ENCODE measurements at places on chromosomes 6 and 20.

GRCh38 chr6:113052506-113052905 is 705.4 kb downstream of the RFPL4B start:
- DNase-seq: no peak

- no peak for DNase-seq
Measured at GRCh38 chr20:46694484-46694883, 5.2 kb upstream of the TP53RK start.

DNA sequence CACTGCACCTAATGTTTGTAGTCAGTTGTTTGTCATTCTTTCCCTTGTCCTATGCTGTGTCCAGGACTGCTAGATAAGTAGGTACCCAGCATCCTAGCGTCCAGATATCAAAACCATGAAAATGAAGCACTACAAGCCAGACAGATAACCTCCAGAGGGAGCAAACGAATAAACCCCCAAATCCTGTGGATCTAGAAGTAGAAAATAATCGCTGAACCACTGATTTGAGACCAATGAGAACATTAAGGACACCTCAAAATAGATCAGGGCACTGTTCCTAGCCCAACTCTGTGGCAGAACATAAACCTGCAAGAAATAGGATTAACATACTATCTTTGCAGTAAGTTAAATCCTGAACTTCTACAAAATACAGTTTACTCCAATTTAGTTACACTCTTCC is 1.1 kb upstream of the KLHL32 start:
- DNase-seq: no peak

- no peak for DNase-seq
Measured at GRCh38 chr6:35008858-35009257, 119.8 kb downstream of the ANKS1A start.

DNA sequence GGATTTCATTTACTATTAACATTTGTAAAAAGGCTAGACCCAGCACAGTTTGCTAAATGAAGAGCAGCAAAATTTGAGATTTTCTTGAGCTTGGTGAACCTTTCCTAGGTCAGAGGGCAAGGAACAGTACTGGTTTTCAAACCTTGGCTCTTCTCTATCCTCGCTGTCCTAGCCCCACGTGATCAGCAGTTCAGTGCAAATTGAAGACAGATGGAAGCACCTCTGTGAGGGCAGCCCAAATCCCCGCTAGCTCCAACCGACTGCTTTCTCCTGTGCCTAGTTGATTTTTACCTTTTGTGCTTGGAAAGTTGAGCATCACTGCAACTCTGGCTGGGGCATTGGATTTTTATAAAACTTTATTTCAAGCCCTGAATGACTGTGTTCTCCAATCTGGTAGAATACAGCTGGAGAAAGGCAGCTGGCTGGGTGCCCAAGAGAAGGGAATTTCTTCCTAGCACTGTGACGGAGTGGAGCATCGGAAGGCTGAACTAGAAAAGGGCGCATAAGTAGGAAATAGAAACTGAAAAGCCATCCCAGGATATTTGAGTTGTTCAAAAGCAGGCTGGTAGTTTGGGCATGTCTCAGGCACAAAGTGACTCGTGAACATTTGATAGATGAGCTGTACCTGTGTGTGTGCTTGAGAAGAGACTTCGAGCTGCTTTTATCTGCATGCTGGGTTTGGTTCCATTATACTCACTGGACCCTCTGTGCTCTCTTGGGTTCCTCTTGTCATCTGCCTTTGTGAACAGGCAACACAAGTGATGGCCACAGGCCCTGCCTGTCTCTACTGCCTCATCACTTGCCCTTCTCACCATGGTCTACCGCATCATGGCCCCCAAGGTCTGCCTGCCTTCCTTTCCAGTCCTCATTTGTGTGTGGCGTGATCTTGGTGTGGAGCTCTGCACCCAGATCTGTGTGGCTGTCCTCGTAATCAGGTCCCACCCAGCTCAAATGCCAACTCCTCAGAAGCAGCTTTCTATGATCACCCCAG is 2.3 kb downstream of the RNF114 start:
- no peak for DNase-seq

DNA sequence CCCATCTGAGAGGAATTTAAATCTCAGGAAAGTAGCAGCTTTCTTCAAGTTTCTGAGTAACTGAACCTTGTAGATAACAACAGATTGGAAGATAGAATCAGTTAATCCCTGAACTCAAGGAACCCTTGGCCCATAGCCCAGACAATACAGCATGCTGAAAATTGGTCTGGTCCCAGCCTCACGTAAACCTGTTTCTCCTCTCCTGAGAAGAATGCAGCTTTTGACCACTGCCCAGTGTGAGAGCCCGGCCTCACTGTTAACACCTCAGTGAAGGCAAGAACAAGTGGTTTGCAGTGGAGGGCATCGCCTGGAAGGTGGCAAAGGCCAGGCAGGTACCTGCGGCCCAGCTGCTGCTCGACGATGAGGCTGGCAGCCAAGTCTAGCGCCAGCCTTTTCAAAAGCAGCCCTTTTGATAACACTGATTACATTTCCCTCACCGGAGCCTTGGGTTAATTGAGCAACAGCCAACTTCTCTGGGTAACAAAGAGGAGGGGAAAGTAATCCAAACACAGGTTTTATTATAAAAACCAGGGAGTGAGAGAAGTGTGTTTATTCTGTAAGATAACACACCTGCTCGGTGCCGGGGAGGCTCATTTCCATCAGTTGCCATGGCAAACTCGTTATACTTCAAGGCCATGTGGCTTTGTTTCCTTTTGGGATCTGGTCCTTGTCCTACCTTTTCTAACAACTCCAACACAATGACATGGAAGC is 54.0 kb downstream of the TRAF3IP2 start:
- DNase-seq: no peak

DNA sequence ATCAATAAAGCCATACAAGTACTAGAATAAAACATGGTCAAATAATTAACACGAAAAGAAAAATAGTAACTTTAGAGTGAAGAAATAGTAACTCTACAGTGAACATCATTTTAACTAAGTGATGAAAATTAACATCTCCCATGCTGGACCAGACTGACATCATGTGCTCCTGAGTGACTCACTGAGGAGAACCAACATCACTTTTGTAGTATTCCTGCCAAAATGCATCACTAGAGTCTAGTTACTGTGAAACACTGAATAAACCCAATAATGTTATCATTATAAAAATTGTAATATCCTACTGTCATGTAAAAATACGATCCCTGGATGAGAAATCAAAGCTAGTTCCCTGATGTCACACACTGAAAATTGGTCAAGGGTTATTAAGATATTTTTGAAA is 361.3 kb downstream of the CD109 start:
- no peak for DNase-seq

GRCh38 chr20:39039261-39039660 is 77.1 kb downstream of the DHX35 start:
- DNase-seq: no peak

DNA sequence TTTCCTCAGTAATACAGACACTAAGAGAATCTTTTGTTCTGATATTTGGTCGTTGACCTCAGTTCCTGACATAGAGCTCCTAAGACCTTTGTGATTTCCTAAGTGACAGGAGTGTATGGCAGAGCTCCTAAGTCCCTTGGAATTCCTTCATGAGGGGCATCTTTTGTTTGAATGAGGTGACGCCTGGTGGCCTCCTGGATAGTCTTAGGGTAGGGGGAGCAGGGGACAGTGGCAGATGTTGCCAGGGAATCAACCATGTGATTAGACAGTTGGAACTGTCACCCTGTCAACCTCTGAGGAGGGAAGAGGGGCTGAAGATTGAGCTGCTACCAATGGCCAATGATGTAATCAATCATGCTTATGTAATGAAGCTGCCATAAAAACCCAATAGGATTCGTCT is 67.0 kb downstream of the DST start:
- DNase-seq: no peak

DNA sequence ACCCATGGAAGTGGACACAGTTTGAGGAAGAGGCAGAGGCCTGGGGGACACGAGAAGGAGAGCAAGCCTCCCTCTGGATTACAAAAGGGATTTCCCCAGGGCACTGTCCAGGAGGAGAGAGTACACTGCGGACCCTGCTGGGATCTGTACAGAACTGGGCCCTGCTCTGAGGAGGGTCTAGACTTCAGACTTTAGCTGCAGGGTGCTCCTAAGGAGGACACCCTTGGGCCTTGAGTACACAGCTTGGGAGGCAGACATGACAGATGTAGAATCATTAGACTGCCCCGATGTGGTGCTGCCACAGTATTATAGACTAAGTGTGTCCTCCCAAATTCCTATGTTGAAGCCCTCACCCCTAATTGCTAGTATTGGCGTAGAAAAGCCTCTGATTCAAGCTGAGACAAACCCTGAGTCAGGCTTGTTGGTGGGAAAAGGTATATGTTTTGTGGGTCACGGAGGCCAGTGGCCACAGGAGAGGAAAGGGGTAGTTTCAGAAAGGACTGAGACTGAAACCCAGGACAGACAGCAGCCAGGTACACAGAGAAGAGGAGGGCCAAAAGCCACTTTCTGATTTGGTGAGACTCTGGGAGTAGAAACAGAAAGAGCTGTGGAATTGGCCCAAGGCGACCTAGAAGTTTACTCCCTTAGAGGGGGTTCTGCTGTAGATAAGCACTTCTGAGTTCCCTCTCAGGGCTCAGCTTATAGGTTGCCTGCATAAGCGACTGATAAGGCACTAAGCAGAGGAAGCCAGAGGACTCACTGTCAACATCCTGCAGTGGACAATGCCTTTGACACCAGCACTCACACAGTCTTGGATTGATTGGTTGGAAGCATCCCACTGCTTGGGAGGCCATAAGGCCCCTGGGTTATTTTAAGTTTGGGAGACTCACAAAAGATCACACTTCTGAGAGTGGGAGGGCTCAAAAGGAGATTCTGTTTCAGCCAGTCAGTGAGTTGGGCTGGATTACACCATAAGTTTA is 16.5 kb upstream of the SH3BGRL2 start:
- DNase-seq: no peak
